NCI-H2227 treated with DMSO at 0.1 percent for 48 hours (cell line): ENCODE measurements at places on chromosomes 13 and 19.

- no peak for DNase-seq
Observed at GRCh38 chr19:11767633-11768133, 883 bp downstream of the ZNF441 start.

- peak; percentile 100 for DNase-seq
Observed at GRCh38 chr19:38315657-38316476, at the start of gene YIF1B. TSS of gene YIF1B (minus strand) at chr19:38315947. CDS start at chr19:38315917, 30 bp downstream.

- no peak for DNase-seq
Observed at GRCh38 chr19:33432446-33433170, 59.1 kb downstream of the CEBPG start.

DNA sequence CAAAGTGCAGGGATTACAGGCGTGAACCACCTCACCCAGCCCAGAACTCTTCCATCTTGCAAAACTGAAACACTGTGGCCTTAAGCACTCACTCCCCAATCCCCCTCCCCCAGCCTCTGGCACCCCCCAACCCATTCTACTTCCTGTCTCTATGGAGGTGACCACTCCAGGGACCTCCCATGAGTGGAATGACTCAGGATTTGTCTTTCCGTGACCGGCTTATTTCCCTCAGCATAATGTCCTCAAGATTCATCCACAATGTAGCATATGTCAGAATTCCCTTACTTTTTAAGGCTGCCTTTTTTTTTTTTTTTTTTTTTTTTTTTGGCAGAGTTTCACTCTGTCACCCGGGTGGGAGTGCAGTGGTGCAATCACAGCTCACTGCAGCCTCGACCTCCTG is 3.6 kb upstream of the F2RL3 start:
- no peak for DNase-seq

GRCh38 chr13:98480915-98481877 is 95.7 kb downstream of the STK24 start:
- DNase-seq = no peak

DNA sequence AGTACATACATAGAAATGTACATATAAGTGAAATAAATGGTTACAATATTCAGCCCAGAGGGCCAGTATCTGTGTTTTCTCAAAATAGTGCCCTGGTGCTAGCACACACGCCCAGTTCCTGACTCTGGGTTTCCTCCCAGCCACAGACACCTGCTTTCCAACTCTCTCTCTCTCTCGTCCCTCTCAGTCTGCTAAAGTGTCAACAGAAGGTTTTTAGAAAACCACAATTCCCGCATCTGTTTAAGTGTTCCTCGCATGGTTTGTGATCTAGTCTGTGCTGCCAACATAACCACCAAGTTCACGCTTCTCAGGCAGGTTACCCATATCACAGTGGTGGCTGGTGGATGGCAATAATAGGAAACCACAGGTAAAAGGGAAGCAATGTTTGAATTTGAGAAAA is 17.8 kb upstream of the UPF3A start:
- DNase-seq = no peak

GRCh38 chr13:59094181-59094580 is 1069.5 kb downstream of the DIAPH3 start:
- DNase-seq = no peak

DNA sequence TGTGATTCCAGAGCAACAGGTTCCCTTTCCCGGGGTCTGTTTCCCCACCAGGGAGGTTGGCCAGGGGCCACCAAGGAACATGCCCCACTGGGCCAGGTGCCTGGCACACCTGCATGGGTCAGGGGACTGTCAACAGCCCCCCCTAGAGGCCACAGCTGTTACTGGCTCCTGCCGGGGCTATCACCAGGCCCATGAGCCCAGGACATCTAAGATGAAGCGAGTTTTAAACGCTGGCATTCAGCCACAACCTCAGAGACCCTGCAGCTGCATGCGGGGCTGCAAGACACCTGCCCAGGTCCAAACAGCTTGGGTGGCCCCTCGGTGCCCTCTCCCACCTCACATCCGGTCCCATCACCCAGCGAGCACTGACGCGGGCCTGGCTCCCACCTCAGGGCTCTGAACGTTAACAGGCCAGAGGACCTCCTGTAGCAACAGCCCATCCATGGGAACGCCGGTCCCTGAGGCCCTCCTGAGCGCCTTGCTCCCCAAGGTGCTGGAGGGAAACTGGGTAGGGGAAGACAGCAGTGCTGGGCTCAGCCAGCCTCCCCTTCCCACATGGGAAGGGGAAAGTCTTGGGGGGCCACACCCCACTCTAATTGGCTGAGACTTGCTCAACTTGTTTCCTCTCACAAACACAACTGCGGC is 12.0 kb downstream of the KHSRP start:
- DNase-seq = no peak

GRCh38 chr13:110856942-110857835 is 57.7 kb downstream of the ANKRD10 start:
- DNase-seq = no peak

DNA sequence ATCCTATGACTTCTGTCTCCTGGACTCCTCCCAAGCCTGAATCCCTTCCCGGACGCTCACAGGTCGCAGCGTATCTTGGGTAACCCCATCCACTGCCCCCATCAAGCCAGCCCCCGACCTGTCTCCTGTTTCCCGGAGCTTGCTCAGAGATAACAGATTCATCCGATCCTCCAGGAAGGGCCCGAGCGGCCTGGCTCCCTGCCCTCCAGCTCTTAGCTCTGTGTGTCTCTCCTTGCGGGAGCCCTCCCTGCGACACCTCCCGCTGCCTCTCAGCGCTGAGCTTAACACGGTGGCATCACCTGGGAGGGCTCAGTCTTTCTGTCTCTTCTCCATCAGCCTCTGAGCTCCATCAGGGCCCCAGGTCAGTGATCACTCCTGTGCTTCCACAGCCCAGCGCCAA is 4.3 kb upstream of the TMEM255B start:
- no peak for DNase-seq

- peak; percentile 93 for DNase-seq
Observed at GRCh38 chr19:34217952-34218817, 36.2 kb upstream of the GARRE1 start.

- DNase-seq = peak; percentile 79
Observed at GRCh38 chr19:40702337-40703012, 12.0 kb upstream of the NUMBL start.

GRCh38 chr13:102203718-102204117 is 198.1 kb downstream of the FGF14 start:
- DNase-seq = no peak

GRCh38 chr19:29561601-29562000 is 35.8 kb downstream of the VSTM2B start:
- no peak for DNase-seq

GRCh38 chr13:37700887-37701286 is 102.3 kb upstream of the POSTN start:
- no peak for DNase-seq

- DNase-seq = no peak
Observed at GRCh38 chr19:47609906-47610894, 1.3 kb downstream of the BICRA start.

- no peak for DNase-seq
Observed at GRCh38 chr19:33325920-33326319, 23.6 kb upstream of the CEBPA start.

DNA sequence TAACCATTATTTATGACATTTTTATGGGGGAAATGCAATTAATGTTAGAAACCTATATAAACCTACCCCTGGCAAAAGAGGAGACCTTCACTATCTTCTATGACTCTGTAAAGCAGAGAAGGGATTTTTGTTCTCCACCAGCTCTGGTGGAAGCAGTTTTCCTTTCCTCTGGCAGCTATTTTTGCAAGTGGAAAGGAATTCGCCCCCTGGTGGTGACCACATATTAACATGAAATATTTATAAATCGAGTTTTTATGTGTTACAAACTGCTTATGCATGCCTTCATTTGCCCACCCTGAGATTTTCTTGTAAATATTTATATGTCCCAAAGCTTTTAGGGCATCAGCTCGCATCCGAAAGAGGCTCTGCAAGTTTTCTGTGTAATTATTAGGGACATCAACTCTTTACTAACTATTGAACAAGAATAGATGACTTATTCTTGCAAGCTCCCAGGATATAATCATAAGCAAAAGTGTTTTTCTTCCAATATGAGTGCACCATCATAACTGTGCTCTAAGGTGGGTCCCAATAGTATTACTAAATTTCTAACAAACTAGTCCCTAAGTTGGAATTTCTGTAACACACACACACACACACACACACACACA is 62.4 kb downstream of the SERTM1 start:
- DNase-seq = peak; percentile 25

DNA sequence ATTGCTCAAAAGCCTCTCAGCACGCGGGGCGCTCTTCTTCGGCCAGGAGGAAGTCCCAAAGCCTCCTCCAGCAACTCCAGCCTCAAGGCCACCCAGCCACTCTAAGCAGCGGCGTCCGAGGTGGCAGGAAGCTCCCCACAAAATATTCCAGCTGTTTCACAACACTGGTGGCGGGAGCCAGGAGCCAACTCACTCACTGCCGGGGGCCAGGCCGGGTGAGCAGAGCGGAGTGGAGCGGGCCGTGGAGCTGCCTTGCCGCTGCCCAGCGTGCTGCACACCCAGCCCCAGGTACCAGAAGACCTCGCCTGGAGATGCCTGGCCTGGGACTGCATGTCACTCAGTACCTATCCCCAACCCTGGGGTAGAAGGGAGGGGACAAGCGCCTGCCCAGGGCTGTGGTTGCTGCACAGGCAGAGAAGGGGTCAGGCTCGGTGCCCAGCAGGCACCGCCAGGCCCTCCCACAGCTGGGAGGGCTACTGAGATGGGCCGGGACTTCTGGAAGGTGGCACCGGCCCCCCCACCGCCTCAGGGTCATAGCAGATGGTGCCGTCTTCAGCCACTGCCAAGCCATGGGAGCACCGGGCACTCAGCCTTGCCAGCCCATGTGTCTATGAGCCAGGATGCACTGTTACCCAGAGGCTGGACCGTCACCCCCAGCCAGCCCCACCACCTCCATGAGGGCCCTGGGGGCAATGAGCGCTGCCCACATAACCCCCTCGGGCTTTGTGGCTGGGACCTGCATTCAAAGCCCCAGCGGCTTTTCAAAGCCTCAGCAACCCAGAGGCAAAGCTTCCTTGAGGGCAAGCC is 59.2 kb downstream of the MLLT1 start:
- no peak for DNase-seq

DNA sequence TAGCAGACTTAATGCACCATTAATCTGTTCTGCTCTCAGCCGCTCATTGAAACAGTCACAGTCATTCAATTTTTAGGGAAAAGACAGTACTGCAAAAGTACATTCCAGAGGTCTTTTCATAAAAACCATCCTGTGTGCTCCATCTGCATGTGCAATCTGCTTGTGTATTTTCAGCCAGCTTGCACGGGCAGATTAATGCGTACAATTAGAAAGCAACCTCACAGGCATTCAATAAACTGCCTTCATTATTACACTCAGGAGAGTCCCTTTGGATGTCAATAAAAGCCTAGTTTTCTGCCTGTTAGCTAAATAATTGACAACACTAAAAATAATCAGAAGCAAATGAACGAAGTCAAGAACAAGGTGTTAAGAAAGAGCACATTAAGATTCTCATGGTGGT is 41.9 kb downstream of the EPSTI1 start:
- no peak for DNase-seq

DNA sequence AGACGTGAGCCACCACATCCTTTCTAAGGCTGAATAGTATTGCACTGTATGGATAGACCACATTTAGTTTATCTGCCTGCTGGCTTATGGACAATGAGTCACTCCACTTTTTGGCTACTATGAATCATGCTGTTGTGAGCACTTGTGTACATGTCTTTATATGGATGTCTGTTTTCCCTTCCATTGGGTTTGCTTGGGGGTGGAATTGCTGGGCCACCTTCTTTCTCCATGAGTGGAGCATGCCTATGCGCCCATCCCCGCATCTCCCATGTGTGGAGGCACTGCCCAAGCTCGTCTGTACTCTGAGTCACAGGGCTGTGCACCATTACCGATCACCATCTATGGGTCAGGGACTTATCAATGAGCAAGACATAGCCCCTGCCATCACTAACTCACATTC is 127.2 kb upstream of the GJB6 start:
- DNase-seq = no peak

- no peak for DNase-seq
Observed at GRCh38 chr19:46033401-46033800, 7.4 kb downstream of the IGFL4 start.

- no peak for DNase-seq
Observed at GRCh38 chr19:45040059-45040771, 1.4 kb downstream of the CLASRP start.

DNA sequence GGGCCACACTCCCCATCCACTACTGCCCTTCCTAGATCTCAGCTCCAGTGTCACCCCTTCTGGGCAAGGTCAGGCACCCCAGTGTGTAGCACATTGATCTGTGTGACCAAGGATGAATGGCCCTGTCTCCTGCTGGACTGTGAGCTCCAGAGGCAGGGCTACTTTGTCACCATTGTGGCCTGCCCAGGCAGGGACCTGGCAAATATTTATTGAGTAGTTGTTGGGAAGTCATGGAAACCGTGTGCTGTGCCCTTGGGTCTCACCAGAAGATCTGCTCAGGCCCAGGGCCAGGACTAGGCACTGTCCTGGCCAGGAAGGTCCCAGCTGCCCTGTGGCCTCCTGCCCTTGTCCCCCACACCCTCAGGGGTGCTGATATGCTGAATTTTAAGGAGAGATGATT is 10.5 kb downstream of the NACC1 start:
- no peak for DNase-seq

DNA sequence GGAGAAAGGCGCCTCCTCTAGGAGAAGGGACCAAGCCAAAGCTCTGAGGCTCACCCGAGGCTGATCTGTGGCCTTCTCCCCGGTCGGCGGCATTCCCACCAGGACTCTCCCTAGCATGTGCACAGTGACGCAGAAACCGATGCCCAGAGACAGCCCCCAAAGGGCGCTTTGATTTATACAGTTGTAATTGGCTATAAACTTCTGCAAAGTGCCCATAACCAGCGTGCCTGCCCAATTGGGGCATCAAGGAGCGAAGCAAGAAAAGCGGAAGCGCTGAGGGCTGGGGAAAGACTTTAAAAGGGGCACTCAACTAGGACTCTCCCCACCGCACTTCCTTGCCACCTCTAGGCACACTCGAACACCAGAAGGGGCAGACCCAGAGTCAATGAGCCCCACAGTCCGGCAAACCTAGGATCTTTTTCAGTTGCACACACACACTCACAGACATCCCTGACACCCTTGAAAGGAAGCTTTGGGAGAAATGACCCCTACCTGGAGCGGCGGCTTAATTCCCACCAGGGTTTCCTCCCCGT is 1.8 kb downstream of the CDX2 start:
- DNase-seq = no peak

DNA sequence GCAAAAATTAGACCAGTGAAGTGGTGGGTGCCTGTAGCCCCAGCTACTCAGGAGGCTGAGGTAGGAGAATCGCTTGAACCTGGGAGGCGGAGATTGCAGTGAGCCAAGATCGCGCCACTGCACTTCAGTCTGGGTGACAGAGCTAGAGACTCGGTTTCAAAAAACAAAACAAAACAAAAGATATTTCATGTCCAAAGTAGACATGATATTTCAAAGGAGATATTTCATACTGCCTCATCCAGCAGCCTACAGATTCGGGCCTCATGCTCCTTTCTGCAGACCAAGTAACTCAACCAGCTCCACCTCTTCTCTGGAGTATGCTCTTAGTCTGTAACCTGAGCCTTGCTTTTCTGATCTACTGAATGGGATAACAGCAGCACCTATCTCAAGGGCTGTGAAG is 15.0 kb downstream of the ZC3H4 start:
- DNase-seq = no peak
